ENCODE measurements at places on chromosomes 3 and 15.
A peak's percentile ranks its signal among the peaks of the same experiment; 100 is the strongest.

- no peak for DNase-seq
Observed at GRCh38 chr15:88580532-88580931, 34.1 kb upstream of the DET1 start.

DNA sequence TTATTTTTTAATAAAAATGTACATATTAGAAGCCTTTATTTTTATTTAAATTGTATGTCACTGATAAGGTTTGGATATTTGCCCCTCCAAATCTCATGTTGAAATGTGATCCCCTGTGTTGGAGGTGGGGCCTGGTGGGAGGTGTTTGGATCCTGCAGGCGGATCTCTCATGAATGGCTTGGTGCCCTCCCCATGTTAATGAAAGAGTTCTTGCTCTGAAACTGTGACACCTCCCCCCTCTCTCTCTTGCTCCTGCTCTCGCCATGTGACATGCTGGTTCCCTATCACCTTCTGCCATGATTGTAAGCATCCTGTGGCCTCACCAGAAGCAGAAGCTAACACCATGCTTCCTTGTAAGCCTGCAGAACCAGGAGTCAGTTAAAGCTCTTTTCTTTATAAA, 13.0 kb downstream of the AGTR1 start:
- no peak for DNase-seq

DNA sequence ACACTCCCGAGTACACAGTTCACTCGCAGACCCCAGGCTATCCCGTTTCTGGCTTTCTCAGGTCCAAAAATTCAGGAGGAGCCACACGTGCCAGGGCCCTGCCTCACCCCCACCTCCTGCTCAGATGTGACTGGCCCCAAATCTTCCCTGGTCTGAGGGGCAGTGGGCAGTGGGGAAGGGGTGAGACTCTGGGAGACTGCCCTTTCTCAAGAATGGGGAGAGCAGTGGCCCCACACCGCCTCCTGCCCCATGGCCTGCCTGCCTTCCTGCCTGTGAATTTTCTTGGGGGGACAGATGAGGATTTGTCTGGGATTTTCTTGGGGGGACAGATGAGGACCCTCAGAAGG, 174.6 kb downstream of the MEGF11 start:
- no peak for DNase-seq

DNA sequence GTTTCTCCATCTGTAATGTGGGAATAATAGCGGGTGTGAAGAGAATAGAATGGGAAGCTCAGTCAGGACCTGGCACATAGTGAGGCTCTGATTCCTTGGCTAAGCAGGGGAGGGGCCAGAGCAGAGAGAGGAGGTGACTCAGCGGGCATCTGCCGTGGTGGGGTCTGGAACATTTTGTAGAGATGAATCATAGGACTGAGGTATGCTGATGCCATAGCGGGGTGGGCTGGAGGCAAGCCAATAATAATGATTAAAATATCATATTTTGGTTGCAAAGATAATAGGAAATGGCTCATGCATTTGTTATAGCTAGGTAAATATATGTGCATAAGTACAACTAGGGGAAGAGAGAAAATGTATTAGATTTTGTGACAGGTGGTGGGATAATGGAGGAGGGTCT, 11.2 kb downstream of the TGM4 start:
- DNase-seq = no peak

GRCh38 chr15:50876260-50876988, 32.1 kb upstream of the AP4E1 start:
- DNase-seq = no peak

DNA sequence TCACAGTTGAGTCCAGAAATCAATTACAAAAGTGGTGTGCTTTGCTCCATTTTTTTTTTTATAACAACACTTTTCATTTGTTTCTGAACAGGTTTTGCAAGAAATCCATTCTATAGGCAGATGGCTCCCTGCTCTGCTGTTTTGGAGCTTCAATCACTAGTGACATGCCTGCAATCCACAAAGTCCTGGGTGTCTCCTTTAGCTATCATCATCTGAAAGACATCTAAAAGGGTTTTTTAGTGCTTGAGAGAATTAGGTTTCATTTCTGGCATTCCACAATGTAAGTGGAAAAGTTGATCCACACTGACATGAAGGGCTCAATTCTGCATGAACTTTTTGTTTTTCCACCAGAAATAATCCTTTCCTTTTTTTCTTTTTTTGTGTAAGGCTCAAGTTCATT, 24.0 kb upstream of the MEIS2 start:
- no peak for DNase-seq

GRCh38 chr3:174529298-174529697, 329.8 kb upstream of the NAALADL2 start:
- DNase-seq = no peak

DNA sequence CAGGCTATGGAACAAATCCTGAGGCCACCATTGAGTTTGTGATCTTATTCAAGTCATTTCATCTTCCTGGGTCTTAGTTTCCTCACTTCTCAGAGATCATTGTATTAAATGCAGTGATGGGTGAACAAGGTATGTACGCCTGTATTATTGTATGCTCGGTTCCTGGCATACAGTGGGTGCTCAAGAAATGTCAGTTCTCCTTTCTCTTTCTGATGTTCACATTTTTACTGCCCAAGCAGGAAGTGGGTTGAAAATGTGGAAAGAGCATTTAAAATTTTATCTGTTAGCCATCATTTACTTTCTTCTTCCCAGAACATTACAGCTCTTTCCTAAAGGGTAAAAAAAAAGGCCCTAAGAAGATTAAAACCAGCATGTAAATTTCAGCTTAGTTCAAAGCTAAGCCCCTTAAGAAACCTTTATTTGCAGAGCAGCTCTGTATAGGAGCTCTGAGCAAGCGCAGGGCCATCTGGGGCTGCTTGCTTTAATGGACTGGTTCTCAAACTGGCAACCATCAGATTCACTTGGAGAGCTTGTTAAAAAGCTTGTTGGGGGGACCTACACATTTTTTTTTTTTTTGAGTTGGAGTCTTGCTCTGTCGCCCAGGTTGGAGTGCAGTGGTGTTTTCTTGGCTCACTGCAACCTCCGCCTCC, 179.4 kb downstream of the CHST2 start:
- no peak for DNase-seq

DNA sequence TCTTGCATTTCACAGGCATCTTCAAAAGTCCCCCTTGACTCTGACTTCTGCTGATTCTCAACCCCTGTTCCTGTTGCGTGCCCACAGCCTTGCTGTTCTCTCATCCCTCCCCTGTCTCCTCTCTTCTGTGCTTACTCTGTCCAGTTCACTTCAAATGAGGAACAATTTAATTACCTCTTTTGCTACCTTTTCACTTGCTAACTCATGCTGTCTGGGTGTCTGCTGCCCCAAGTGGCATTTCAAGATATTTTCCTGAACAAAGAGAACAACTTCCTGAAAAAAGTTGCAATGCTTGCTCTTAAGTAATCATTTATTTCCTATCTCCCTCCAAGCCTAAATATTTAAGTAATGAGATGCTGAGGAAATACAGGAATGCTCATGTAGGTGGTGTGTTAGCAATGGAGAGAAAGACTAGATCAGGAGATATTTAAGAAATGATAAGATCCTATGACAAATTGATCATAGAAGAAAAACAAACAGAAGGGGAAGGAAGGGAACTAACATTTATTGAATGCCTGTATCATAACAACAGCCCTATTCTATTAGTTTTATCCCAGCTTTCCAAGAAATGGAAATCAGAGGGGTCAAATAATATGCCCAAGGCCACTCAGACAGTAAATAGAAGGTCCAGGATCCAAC, 42.2 kb downstream of the SV2B start:
- DNase-seq = no peak

GRCh38 chr3:112004187-112004586, 5.5 kb downstream of the TAGLN3 start:
- no peak for DNase-seq

- DNase-seq = no peak
Observed at GRCh38 chr3:32457971-32458471, 44.6 kb downstream of the CMTM6 start.

GRCh38 chr3:8540456-8540855, 38.8 kb downstream of the LMCD1 start:
- no peak for DNase-seq

DNA sequence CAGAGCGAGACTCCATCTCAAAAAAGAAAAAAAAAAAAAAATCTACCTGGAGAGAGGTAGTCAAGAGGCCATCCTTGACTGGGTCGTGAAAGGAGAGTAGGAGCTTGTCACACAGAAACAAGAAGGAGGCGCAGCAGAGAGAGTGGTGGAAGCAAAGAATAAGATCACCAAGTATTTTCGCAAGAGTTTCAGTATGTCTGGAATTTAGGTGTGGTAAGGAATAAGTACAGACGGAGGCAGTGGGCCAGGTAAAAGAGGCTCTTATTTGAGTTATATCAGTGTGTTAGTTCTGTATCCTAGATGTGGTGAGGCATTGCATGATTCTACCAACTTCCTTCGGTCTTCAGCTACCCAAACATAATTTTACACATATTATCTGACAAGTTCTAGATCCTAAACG, 14.6 kb upstream of the ATP10A start:
- no peak for DNase-seq

GRCh38 chr3:14804835-14805780, 13.7 kb upstream of the FGD5 start:
- no peak for DNase-seq

GRCh38 chr3:123791417-123791816, 92.7 kb downstream of the MYLK start:
- no peak for DNase-seq

DNA sequence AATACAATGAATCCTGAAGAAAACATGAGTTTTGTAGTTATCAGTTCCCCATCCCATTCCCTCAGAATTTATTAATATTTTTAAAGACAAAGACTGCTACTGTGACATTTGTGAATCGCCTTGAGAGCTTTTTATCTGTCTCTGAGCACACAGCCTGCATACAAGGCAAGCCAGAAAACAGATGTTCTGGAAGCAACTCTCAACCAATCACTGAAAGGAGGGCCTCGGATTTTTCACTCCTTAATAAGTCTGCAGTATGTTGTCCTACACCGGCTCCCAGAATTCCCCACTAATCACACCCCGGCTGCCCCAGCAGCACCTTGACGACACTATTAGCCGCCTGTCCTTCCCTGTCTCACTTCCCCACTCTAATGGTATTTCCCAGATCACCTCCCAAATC, 138.5 kb downstream of the ZNF621 start:
- DNase-seq = no peak

DNA sequence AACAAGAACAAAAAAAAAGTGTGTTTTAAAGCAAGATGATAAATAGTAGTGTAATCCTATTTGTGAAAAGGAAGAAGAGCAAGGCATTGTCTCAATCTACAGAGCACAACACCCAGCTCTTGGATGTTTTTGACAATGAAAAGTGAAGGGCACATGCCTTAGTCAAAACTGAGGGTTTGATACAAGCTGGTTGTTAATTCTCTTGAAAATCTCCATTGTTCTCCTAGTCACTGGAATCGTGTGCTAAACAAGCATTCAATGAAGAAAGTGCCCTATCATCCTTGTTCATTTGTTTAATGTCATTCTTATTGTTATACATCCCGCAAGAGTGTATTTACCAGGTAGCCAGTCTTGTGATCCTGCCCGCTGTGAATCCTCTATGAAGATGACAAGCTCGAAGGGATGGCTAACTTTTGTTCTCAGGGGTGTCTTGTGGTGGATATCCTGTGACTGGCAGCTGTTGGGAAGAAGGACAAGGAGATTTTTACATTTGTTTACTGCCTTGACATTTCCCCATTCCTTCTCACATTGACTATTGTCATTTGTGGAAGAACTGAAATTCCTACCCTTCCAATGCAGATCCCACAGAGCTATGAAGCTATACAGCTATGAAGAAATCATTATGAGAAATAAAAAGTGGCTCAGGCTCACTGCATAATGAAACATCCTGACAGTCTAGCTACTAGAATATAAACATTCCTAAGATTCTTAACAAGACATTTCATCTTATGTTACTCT, 175.9 kb downstream of the VGLL3 start:
- DNase-seq = no peak

DNA sequence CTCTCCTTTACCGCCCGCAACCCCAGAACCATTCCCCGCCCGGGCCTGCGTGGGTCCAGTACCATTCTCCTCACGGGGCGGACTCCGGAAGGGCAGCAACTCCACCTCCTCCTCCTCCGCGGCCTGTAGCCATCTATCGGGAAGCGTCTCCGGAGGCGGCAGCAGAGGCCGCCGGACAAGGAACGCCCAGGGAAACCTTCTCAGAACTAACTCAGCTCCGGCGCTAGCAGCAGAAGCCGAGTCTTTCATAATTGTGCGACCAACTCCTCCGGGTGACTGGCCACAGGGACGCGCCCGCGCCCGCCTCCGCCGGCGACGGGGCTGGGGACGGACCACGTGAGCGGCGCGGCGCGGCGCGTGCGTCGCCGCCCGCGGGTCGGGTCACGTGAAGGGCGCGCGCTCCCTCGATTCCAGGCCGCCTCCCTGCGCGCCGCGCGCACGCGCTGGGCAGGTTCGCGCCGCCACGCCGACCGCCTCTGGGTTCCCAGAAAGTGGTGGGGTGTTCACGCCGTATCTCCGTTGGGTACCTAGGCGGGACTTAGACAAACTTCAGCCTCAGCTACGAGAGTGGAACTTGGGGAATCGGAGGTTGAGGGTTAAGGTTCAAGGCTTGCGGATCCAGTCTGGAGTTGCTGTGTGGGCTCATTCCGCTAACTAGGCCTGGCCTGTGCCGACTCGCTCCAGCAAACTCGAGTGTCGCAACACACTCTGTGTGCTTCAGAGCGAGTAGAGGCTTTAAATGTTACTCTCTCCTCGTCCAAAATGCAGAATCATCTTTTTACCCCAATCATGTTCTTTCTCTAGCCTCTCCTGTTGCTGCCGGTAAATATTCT, at the start of gene TRPM7:
TRPM7 (minus strand) TSS at position 329 of the 833 bp plus-strand sequence; CDS start at position 65, 264 bp downstream.
- DNase-seq = peak; percentile 85

GRCh38 chr15:63157891-63158431, 684 bp upstream of the RPS27L start:
- DNase-seq = no peak

DNA sequence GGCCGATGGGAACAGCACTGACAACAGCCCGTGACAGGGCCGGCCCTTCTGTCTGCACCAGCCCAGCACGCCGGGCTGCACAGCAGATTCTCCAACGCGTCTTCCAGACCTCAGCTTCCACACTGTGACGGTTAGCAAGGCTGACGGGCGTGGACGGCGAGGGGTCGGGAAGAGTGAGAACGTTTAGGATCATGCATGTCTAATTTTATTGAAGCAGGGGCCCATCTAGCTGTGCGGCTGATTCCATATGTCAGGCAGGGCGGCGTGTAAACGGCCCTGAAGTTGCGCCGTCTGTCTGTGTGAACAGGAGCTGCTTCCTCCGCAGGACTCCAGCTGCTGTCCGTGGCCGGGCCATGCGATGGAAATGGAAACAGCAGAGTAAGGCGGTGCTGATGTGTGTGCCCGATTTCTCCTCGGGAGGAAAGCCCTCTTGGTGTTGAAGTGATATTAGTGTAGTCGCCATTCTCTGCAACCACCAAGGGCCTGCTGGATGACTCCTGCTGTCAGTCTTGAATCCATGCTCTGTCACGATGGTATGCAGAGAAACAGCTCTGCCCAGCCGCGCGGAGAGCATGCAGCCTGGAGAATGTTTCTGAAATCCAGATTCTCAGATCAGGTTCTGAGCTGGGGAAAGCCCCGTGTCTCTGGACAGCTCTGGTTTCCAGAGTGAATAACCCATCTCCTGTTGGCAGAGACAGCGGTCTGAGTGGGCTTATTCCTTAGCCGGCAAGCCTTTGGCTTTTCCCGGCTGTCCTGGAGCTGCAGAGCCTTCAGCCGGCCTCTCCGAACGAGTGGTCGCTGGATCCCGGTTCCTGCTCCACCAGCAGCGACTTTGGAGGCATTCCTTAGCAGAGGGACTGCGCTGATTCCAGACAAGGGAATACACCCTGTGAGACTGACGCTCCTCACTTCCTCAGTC, 158.1 kb upstream of the UBE3A start:
- DNase-seq = no peak
